ENCODE measurements at places on chromosomes 12 and 14. TPM values are rescaled to one million over a fixed set of nuclear protein-coding genes. Genes with fewer than 3 reads are reported as not detected.

Gene NAV3
- total RNA-seq, result not detected

Gene INHBC
- not detected for total RNA-seq

Gene PLEKHG7
- not detected for total RNA-seq

Gene RBP5
- not detected for total RNA-seq

Gene ZNF219
- total RNA-seq, result 9.6 TPM
